Endothelial cell (in vitro differentiated cells): ENCODE measurements at places on chromosomes 16 and 17.

DNA sequence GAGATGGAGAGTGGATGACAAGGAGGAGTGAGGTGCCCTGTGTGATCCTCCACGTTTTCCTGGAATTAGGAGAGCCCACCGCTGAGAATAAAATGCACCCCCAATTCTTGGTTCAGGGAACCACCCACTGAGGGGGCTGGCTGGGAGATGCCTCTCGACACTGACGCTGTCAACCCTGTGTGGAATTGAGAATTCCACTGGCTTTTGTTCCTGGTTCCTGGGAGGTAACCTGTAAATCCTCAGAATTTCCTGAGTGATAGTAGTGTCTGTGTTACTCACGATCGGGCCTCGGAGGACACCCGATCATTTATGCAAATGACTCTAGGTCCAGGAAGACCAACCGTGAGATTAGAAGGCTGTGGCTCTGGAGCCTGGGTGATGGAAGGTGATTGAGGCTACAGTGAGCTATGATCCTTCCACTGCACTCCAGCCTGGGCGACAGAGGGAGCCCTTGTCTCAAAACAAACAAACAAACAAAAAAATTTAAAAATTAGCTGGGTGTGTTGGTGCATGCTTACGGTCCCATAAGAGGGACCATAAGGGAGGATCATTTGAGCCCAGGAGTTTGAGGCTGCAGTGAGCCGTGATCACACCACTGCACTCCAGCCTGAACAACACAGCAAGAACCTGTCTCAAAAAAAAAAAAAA, 11.7 kb upstream of the PRPSAP1 start:
- DNase-seq: no peak

DNA sequence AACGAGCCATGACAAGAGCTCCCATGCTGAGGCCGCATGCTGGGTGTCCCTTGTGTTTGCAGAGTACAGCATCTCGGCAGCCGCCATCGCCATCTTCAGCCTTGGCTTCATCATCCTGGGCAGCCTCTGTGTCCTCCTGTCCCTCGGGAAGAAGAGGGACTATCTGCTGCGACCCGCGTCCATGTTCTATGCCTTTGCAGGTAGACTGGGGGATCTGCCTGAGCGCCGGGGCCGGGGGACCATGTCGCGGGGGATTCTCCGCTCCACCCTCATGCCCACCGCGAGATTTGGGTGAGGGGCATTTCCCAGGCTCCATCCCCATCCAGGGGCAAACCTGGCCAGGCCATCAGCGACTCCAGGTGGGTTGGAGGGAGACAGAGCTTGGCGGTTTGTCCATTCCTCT, 10.7 kb downstream of the CACNG1 start:
- DNase-seq: no peak

- no peak for DNase-seq
Measured at GRCh38 chr16:12160249-12160648, 183.7 kb downstream of the SNX29 start.

DNA sequence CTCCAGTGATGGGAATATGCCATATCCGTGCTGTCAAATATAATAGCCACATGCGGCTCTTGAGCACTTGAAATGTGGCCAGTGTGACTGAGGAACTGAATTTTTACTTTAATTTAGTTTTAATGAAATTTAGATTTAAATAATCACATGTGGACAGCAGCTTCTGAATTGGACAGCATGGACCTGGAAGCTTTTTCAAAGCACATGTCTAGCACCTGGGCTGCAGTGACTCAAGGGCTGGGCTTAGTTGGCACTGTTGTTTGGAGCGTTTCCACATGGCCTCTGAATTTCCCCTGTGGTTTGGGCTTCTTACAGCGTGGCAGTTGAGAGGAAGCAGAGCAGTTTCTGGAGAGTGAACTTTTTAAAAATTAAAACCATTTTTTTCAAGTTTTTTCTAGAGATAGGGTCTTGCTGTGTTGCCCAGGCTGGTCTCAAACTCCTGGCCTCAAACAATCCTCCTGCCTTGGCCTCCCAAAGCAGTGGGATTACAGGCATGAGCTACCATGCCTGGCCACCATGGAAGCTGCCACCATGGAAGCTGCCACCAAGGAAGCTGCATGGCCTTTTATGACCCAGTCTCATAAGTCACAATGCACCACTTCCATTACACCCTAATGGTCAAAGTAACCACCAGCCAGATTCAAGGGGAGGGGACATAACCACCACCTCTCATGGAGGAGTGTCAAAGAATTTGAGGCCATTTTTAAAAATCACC, 6.7 kb upstream of the TOB1 start:
- DNase-seq: no peak
